ENCODE measurements at places on chromosomes 6 and 20.

DNA sequence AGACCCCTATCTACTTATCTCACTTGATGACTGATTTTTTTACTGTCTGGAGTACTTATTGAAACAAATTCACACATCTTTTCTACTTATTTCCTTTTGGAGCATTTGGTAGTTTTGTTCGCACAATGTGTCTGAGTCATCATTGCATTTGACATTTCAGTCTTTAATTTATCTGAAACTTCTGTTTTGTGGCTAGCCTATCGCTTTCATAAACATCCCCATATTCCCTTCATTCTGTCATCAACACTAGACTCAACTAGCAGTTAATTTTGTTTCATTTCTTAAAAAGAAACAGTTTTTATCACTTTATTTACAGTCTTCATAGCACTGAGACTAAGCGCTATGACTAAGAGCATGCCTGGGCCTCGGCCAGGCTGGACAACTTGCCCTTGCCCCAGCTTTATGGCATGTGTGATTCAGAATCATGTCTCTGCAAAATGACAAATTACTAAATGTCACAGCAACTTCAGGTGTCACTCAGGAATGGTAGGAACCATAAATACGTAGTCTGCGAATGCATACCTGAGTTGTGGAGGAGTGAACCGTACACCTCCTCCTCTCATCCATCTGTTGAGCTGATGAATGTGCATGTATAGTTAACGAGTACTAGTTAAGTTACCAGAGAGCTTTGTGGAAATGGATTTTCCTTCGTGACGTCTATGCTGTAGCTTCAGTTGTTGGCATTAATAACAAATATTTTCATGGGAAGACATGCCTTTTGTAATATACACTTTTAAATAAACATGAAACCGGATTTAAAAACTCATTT lies 16.2 kb downstream of the L3MBTL3 start:
- DNase-seq: no peak

DNA sequence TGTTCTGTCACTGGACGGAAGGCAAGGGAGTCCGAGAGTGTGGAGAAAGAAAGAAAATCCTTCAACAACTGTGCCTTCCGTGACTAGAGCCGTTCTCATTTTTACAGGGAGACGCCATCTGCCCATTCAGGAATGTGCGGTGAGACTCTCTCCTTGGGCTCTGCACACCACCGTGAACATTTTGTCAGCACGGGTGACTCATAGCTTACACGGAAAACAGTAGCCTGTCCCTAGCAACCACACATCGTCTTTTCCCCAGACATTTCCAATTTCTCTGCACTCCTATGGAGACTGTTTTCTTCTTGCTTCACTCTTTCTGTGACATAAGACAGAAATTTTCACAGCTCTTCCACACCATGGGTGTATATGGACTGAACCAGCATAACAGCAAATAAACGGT lies 55.1 kb downstream of the TBXT start:
- DNase-seq: no peak

- DNase-seq: no peak
Measured at GRCh38 chr6:144216668-144217218, 66.4 kb downstream of the STX11 start.

DNA sequence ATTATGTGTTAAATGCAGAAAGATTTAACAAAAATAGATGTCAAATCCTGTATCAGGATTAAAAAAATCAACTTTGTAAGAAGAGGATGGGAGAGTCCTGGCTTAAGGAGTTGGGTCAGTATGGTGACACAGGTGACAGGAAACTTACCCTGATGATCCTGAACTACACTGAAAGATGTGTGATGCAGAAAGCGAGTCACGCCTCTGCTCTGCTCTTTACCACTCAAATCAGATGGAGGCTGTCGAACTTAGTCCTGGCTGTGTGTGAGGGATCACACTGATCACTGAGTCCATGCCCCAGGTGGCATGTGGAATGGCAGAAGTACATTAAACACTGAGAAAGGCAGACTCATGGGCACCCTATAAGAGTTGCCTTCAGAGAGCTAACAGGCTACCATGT lies 92.9 kb downstream of the GJA10 start:
- no peak for DNase-seq

- DNase-seq: no peak
Measured at GRCh38 chr6:5398530-5398929, 137.2 kb downstream of the FARS2 start.

GRCh38 chr20:44896583-44896982 lies 11.1 kb downstream of the YWHAB start:
- no peak for DNase-seq

DNA sequence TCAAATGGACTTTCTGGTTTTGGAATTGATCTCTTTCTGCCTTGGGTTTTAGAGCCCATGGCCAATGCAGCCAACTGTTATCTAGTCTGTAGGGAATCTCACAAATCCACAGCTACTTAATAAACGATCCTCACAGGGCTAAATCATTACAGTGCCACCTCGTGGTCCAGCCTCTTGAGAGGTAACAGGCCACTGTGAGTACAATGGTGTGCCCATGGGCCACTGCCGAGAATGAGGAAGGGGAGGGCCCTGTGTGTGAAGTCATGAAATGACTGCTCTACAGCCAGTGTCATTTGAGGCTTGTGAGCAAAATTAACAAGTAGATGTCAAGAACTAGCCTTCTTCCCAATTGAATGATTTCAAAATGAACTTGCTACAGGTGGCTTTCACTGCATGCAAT lies 54.3 kb upstream of the GMPR start:
- DNase-seq: no peak

DNA sequence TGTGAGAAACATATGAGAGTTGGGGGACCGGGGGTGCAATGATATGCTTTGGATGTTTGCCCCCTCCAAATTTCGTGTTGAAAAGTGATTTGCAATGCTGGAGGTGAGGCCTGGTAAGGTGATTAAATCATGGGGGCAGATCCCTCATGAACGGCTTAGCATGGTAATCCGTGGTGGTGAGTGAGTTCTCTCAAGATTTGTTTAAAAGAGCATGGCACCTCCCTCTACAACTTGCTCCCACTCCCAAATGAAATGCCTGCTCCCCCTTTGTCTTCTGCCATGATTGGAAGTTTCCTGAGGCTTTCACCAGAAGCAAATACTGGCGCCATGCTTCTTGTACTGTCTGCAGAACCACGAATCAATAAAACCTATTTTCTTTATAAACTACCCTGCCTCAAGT lies 2.5 kb downstream of the DEK start:
- DNase-seq: no peak

- peak; percentile 16 for DNase-seq
Measured at GRCh38 chr6:34243901-34244884, 4.6 kb downstream of the SMIM29 start.

- no peak for DNase-seq
Measured at GRCh38 chr6:155310596-155310995, 3.7 kb downstream of the TFB1M start.

All from hypothalamus (tissue), 51 donors.